ENCODE measurements at places on chromosomes 7 and 10.

DNA sequence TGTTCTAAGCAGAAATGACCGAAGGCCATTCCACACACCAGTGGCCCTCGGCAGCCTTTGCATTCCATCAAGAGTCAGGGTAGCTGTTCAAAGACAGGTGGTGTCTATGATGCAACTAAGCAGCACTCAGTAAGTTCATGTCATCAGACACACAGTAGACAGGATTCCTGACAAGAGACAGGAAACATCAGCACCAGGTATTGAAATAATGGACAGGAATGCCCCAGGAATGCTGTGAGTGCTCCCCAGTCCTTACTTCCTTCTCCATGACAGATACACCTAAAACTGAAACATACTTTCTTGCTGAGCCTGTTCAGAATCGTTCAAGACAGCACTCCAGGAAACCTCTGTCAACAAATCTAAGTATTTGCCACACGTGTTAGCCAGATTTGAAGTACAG, 204.4 kb downstream of the TPST1 start:
- H3K27me3 ChIP-seq, result no peaks in the 10 kb centered on the region
- H3K4me3 ChIP-seq, result no peak overlapping the region
- no peaks in the 10 kb centered on the region for H3K36me3 ChIP-seq

GRCh38 chr10:113104047-113104446, 154.0 kb downstream of the TCF7L2 start:
- peak overlapping the region; percentile 74 for H3K27ac ChIP-seq
- no peaks in the 10 kb centered on the region for H3K36me3 ChIP-seq
- H3K27me3 ChIP-seq, result no peaks in the 10 kb centered on the region

DNA sequence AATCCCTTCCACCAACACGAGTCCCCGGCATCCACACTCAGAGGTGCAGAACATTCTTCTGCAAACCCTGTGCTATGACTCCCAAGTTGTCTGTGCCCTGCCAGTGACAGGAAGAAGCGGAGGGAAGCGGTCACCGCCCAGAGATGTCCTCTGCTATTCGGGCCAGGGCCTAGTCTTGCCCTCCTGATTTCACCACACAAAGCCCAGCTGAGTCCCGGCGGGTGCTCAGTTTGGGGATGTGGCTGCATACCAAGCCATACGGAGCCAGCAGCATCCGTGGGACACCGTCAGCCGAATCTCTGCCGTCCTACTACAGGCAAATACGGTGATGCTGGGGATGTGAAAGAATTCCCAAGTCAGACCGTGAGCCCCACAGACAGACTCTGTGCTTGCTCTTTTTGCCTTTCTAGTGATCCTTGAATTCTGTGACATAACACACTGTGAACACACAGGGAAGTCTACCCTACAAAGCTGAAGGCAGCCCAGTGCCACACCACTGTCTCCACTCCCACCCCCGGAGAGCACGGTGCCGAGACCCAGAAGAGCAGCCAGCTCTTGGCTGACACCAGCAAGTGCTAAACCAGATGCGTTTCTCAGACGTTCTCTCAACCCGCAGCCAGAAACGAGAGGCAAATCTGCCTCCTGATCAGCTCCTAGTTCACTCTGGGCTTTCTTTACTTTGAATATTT, 2.0 kb downstream of the STK32C start:
- no peaks in the 10 kb centered on the region for H3K36me3 ChIP-seq
- H3K27ac ChIP-seq, result no peak overlapping the region
- H3K27me3 ChIP-seq, result no peaks in the 10 kb centered on the region
- H3K4me1 ChIP-seq, result no peaks in the 10 kb centered on the region
- DNase-seq, result no peak

GRCh38 chr7:22882106-22882505, 59.5 kb upstream of the TOMM7 start:
- no peak overlapping the region for H3K4me3 ChIP-seq
- H3K27ac ChIP-seq, result no peak overlapping the region
- H3K4me1 ChIP-seq, result no peaks in the 10 kb centered on the region
- no peaks in the 10 kb centered on the region for H3K36me3 ChIP-seq

DNA sequence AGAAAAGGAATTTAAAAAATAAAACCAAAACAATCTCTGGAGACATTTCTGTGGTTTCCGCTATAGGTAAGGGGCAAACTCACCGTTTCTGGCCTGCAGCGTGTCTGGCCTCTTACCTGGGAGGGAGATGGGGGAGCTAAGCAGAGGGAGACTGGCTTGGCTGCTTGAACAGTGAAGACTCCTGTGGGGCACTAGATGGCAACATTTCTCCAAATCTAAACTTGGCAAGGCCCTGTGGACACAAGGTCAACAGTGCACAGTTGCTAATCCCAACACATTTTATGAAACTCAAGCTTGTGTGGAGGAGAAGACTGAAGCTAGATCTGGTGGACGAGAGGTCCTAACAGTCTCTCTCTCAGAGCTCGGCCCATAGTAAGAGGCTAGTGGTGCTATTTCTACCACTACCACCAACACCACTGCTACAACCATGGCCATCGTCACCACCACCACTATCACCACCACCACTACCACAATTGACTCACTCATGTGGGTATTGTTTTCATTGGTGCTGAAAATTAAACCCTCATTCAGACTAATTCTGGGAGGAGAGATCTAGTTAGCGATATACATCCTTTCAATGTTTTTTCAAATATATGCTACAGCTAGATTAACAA, 28.4 kb upstream of the CDHR3 start:
- H3K4me1 ChIP-seq, result peaks cover 3% of the 10 kb centered on the region
- DNase-seq, result no peak
- H3K27ac ChIP-seq, result peak overlapping the region; percentile 16
- H3K36me3 ChIP-seq, result no peaks in the 10 kb centered on the region

- DNase-seq, result no peak
- H3K27me3 ChIP-seq, result no peaks in the 10 kb centered on the region
- H3K36me3 ChIP-seq, result peaks cover 5% of the 10 kb centered on the region
- no peaks in the 10 kb centered on the region for H3K4me1 ChIP-seq
- no peak overlapping the region for H3K4me3 ChIP-seq
- H3K27ac ChIP-seq, result no peak overlapping the region
Measured at GRCh38 chr7:73452999-73453635, 19.5 kb downstream of the FZD9 start.

GRCh38 chr7:141673346-141673745, 28.6 kb downstream of the DENND11 start:
- H3K27ac ChIP-seq, result peak overlapping the region; percentile 87
- H3K27me3 ChIP-seq, result no peaks in the 10 kb centered on the region
- no peaks in the 10 kb centered on the region for H3K4me1 ChIP-seq
